ENCODE measurements at places on chromosomes 6 and 20. TPM values are rescaled to one million over a fixed set of nuclear protein-coding genes. Genes with fewer than 3 reads are reported as not detected.

Gene GPRC6A
- polyA plus RNA-seq: 0.18 TPM

Gene KCNS1
- 0.55 TPM for polyA plus RNA-seq

Gene ZNF165
- polyA plus RNA-seq: 4.9 TPM

GRCh38 chr6:30073489-30074235 is 1.9 kb downstream of the RNF39 start:
- no peak for DNase-seq

GRCh38 chr6:63677282-63677681 is 41.7 kb downstream of the PHF3 start:
- DNase-seq: peak; percentile 18

GRCh38 chr6:6546318-6547109 is 42.0 kb upstream of the LY86 start:
- no peak for DNase-seq

DNA sequence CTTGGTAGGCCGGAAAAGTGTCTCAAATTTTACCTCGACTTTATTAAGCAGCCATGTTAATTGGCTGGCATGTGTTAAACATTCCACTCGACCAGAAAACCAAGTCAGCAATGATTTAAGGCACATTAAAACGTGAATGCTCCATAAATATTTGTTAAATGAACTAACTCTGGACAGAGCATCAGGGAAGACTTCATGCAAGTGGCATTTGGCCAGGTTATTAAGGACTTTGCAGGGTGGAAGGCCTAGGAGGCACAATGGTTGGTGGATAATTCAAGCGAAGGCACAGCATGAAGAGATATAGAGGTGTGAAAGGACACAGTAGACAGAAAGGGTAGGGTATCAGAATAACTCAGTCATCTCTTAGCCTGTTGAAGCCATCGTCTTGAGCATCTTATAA is 23.0 kb downstream of the ELOVL5 start:
- no peak for DNase-seq

- DNase-seq: no peak
These were observed 406.5 kb upstream of the GJE1 start for GRCh38 chr6:141726248-141726647.

DNA sequence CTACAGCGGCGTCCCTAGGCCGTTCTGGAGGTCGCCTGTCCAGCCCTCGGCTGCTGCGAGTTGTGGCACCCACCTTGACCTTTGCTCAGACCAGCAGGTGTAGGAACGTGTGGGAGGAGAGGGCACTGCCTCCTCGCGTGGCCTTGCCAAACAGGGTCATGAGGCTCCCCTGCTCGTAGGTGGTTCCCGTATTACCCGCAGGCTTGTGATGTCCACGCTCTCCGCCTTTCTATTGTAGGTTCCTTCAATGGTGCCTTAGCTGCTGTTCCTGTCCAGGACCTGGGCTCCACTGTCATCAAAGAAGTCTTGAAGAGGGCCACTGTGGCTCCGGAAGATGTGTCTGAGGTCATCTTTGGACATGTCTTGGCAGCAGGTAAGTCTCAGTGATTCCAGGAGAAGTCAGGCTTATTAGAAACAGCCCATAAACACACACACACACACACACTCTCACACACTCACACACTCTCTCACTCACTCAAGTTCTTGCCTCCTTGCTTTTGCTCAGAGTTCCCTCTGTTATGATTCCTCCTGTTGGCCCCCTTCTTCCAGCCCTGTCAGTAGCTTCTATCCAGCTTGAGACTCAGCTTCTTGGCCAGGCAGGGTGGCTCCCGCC is 942 bp downstream of the ACAT2 start:
- DNase-seq: no peak

GRCh38 chr6:124982669-124983068 is 20.4 kb downstream of the RNF217 start:
- no peak for DNase-seq

DNA sequence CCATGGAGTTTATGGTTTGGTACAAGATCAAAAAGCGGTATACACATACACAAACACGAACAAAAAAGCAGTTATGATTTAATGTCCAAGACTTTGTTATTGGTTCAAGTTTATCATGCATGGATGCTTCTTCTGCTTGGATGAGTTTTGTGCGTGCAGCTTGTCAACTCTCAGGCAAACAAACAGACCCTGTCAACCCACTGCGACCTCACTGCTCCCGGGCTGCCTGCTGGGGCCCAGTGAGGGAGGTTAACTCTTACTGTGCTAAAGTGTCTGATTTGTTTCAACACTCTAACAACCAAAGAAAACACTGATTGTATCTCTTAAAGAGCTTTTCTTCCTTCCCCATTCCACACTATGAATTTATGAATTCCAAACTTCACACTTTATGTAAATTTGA is 26.8 kb upstream of the DDR1 start:
- no peak for DNase-seq

Gene HLA-DOA
- 5.9 TPM for polyA plus RNA-seq

DNA sequence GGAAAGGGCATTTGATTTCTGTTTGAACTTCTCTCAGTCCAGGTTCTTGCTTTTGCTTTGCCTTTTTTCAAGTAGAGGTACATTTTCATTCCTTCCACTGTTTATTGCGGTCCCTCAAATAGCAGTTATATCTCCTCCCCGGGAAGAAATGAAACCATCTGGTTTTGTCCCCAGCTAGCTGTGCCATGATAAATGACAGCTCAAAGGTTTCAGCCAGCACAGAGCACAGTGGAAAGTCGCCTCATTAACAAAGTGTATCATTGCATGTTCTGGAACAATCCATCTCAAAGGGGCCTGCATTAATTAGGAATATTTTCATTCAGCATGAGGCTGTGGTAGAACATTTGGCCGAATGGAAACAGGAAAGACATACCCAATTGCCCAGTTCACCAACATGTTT is 146.0 kb downstream of the EDN3 start:
- DNase-seq: no peak

DNA sequence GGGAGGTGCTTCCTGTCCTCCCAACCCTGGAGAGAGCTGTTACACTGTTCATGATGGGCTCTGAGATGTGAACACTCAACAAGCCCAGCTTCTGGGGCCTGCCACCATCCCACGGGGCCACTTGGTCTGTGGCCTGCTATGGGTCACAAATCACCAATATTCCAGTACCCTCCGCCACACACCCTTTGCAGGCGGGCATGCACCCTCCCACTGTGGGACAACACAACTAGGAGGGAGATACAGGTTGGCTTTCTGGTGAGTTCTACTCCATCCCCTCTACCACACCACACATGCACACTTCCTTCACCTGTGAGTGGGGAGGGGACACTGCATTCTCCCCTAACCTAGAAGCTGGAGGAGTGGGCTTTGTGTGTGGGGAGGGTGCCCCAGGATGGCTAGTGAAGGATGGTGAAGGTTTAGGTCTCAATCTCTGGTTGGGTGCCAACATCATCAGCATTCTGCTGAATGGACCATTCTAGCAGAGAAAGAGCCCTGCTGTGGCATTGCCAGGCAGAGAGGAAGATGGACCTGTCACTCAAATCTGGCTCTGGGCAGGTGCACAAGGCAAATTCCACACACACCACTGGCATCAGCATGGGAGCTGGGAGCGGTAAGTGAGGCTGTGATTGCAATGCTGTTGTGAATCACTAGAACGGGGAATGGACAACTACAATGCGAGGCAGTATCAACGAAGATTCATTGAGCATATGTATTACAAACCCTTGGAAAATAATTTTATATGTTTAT is 175.1 kb downstream of the THBS2 start:
- DNase-seq: no peak

DNA sequence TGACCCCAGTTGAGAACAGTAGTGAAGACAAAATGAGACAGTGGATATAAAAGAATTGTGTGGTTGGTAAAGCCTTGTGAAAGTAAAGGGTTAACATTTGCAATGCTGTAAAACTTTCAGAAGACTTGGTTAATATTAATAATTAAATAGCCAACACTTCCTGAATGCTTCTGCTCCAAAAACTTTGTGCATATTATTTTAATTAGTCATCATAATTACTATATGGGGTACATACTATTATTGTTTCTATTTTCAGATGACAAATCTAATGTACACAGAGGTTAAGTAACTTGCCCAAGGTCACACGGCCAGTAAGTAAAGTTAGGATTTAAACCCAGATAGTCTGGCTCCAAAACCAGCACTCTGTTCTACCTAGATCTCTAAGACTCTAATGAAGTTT is 291.3 kb downstream of the OGFRL1 start:
- no peak for DNase-seq

Gene CTAGE9
- 0.55 TPM for polyA plus RNA-seq

GRCh38 chr20:1905693-1906092 is 10.5 kb downstream of the SIRPA start:
- no peak for DNase-seq

- DNase-seq: no peak
These were observed 69.1 kb downstream of the DST start for GRCh38 chr6:56573624-56574023.

Gene DYNLT2
- 8.5 TPM for polyA plus RNA-seq

- no peak for DNase-seq
These were observed 251.6 kb upstream of the DEFB112 start for GRCh38 chr6:50301307-50301706.

Gene LAMA2
- 40.1 TPM for polyA plus RNA-seq

DNA sequence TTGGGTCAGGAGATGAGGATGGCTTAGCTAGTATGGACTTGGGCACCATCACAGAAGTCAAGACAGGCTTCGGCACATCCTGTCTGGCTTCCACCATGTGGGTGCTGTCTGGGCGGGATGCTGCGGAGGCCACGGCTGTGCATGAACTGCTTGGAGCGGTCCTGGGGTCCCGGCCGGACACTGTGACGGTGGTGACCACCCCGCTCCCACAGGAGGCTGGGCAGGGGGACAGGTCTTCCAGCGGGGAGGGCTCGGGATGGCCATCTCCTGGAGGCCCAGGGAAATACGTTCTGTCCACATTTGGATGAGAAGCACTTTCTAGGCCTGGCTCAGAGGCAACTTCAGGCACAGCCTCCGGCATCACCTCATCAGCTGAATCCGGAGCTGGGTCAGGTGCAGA is 32.1 kb upstream of the TCFL5 start:
- no peak for DNase-seq

GRCh38 chr20:11354846-11355245 is 562.8 kb upstream of the BTBD3 start:
- no peak for DNase-seq

DNA sequence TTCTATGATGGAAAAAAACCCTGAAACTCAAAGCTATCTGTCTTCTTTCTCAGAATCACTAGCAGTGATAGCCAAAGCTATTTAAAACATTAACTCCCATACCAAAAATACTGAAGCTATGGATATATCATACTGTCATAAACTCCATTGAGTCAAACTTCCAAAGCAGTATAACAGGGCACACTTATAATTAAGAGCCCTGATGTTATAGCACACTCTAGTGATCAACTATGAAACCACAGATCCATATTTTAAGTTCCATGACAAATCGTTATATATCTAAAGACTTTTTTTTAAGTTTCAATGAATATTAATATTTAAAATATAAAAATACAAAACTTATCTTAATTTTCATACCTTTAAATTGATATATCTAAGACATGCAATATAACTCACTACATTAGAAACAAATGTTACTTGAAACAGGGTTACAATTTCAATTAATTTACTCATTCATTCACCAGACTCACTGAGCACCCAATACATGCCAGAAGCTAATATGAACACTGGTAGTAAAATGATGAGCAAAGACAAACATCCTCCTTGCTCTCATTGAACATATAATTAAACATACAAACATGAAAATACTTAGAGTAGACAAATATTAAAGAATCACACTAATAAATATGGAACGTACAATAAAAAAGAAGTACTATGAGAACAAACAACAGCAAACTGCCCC is 69.3 kb downstream of the IBTK start:
- DNase-seq: no peak

DNA sequence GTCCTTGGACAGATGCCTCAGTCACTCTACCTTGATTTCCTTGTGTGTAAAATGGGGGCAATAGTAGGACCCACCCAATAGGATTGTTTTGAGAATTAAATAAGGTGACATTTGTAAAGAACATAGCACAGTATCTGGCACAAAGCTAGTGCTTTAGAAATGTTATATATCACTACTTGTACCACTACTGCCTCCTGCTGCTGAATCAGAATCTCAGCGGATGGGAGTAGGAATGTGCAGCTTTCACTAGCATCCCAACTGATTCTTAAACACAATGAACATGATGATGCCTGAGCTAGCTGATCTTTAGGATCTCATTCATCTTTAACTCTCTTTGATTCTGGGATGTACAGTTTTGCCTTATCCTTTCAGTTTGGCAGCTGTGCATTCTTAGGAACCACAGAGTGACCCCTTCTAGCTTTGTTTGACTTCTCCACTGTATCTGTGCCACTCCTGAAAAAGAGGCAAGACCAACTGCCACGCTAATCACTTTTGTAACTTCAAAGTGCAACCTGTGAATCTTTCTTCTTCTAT is 7.2 kb downstream of the PBOV1 start:
- no peak for DNase-seq

GRCh38 chr20:44582311-44583025 is at the start of gene PKIG:
TSS of gene PKIG (plus strand) at chr20:44582579. CDS start at chr20:44614557, 31,978 bp downstream.
- peak; percentile 59 for DNase-seq

DNA sequence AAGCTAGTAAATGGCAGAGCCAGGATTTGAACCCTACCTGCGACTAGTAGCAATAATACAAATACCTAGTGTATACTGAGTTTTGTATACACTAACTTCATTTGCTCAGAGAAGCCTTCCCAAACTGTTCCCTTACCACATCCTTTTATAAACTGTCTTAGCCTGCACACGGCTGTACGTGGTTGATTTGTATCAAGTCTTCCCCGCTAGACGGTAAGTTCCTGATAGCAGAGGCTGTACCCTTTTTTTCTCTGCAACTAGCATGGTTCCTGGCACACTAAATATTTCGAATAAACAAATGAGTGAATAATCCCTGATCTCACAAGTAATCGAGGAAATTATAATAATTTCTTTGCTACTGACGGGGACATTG is 636 bp downstream of the RTF2 start:
- no peak for DNase-seq

- DNase-seq: no peak
These were observed 51.1 kb downstream of the MYLIP start for GRCh38 chr6:16179970-16180431.

GRCh38 chr20:8228315-8228714 is 96.2 kb downstream of the PLCB1 start:
- DNase-seq: no peak

GRCh38 chr6:111533087-111533784 is 50.2 kb upstream of the REV3L start:
- DNase-seq: no peak

Gene ENPP5
- polyA plus RNA-seq: 20.1 TPM

Gene TREM1
- polyA plus RNA-seq: not detected

DNA sequence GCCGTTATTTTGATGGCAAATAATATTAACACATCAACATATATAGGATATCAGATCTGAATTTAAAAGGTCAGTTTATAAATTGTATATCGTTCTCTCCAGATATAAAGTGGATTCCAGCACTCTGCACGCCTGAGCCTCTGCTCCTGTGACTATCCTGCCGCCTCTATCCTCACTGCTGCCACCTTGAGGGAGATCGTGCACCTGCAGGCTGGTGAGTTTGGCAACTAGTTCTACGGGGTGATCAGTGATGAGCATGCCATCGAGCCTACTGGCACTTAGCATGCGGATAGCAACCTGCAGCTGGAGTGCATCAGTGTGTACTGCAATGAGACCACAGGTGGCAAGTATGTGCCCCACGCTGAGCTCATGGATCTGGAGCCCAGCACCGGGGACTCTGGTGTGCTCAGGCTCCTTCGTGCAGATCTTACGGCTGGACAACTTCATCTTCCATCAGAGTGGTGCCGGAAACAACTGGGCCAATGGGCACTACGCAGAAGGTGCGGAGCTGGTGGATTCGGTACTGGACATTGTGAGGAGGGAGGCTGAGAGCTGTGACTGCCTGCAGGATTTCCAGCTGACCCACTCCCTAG is 84.9 kb downstream of the FBXO5 start:
- DNase-seq: peak; percentile 28

Data from left kidney (tissue), 8 donors.